Stimulated activated CD8-positive, alpha-beta memory T cell treated with anti-CD3 and anti-CD28 coated beads, Interleukin-7, amount 100 ng/mL, for 24 hours (primary cell): ENCODE measurements at places on chromosomes 12 and 14.

DNA sequence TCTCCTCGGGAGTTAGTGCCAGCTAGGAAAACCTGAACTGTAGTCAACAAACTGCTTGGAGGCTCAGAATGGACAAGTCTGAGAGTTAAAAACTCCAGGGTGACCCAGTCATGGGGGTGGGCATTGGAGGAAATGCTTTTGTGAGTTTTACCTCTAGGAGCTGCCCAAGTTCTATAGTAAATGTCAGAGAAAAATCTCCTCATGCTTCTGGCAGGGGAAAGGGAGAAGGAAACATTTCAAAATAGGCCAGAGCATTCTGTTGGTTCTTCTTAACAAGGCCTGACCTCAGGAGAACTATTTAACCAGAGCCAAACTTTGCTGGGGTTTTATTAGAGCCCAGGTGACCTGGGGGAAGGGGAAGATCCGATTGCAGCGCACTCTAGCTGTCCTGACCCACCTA lies 12.3 kb downstream of the NINJ2 start:
- no peak for DNase-seq

GRCh38 chr14:94322648-94323570 lies at the start of gene SERPINA6:
Gene SERPINA6 (minus strand): TSS chr14:94323336. CDS start chr14:94314648, 8,688 bp downstream.
- DNase-seq: no peak

GRCh38 chr12:109899783-109900751 lies at the start of gene TCHP:
Gene TCHP (plus strand): TSS chr12:109900274. CDS start chr12:109903027, 2,753 bp downstream.
- peak; percentile 49 for DNase-seq

GRCh38 chr14:103460415-103460814 lies 62.2 kb downstream of the CKB start:
- DNase-seq: no peak

GRCh38 chr12:71556875-71557274 lies 106.8 kb downstream of the ZFC3H1 start:
- DNase-seq: no peak

DNA sequence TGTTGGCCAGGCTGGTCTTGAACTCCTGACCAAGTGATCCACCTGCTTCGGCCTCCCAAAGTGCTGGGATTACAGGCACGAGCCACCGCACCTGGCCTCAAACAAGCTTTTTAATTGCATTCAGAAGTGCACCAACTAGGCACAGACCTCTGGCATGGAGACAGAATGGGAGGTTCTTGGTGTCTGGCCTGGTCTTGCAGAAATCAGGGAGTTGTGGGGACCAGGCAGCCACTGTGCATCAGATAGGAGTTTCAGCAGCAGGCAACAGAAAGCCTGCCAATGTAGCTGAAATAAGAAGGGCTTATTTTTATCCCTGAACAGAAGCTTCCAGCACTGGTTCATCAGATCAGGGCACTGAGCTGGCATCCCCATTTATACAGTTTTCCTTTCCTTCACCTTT lies 22.2 kb upstream of the TCL1B start:
- DNase-seq: no peak

DNA sequence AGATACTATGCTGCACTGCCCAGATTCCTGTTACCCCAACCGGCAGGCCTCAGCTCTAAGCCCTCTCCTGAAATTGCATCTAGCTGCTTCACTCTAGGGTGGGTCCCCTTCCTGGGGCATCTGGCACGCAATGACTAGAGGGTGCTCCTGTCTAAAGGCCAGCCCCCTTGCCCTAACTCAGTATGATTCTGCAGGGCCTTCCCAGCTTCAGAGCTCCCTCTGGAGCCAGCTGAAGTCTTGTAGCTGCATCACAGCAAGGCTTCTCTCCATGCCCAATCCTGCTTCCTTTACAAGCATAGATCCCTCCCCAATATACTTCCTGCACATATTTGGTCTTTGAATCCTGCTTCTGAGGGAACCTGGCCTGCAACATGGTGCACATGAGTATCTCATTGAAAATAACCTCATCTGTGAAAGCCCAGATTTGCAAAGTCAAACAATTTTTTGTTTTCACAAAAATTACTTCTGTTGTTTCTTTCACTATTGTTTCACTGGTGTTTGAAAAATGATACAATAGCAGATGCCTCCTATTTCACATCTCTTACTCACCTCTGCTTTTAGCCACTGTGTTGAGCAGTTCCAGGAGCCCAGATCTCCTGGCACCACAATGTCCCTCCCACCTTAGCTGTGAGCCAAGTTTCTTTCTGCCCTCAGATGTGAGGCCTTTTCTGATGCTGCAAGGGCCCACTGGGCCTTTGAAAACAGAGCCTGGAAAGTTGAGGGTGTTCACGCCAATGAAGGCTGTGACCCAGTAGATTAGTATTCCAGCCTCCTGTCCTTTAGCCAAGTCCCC lies 169.5 kb upstream of the EGLN3 start:
- DNase-seq: no peak

DNA sequence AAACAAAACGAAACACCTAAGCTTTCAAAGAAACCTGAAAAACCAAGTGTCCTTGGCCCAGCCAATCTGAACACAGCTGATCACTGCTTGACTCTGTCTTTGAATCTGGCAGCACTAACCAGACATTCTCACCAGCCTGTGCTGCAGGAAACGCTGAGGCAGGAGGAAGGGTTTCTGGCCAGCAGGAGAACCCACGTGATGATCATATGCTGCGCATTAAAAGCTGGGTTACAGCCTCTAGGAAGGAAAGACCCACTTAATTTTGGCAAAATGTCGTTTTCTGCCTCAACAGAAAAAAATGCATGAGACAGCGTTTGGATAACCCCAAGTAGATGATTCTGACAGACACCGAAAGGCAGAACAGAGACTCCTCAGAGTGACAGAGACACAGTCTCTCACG lies 9.8 kb downstream of the APPL2 start:
- no peak for DNase-seq

DNA sequence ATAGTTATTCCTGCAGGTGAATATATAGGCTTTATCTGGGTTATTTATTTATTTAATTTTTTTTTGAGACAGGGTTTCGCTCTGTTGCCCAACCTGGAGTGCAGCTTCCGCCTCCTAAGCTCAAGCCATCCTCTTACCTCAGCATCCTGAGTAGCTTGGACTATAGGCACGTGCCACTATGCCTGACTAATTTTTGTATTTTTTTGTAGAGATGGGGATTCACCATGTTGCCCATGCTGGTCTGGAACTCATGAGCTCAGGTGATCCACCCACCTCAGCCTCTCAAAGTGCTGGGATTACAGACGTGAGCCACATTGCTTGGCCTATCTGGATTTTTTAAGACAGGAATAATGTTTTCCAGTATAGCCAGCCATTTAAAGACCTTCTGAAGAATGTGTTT lies 2.0 kb downstream of the RAN start:
- no peak for DNase-seq

GRCh38 chr14:92692822-92693226 lies 55.6 kb downstream of the LGMN start:
- no peak for DNase-seq

DNA sequence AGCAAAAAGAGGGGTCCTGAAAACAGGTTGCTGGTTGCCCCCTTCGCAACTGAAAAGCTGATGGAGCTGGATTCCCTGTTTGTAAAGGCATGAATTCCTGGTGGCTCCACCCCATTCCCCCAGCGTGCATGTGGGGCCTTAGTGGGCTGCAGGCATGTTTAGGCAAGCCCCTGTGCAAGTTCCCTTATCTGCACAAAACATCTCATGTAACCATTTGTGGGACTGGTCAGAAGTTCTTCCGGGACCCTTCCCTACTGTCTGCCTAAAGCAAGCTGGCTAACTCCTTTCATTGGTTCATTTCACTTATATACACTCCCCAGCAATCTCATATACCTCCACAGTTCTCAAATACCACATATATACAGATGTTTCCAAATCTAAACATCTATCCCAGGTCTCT lies 24.0 kb upstream of the HIGD1C start:
- no peak for DNase-seq

DNA sequence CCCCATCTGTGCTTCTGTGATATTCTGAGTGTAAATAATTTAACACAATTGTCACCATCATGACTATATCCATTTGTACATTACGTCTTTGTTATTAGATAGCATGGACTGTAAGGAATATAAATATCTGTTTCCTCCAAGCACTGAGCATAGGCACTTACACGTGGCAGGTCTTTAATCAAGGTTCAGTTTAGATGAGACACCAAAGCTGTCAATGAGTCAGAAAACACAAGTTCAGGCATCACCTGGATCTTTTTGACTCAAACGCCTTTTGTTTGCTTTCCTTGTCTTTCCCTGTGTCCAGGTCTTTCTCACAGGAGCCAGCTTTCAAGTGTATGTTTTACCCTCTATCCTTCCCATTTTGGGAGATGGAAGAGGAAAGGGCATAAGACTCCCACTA lies 163.2 kb upstream of the CCDC198 start:
- DNase-seq: no peak

DNA sequence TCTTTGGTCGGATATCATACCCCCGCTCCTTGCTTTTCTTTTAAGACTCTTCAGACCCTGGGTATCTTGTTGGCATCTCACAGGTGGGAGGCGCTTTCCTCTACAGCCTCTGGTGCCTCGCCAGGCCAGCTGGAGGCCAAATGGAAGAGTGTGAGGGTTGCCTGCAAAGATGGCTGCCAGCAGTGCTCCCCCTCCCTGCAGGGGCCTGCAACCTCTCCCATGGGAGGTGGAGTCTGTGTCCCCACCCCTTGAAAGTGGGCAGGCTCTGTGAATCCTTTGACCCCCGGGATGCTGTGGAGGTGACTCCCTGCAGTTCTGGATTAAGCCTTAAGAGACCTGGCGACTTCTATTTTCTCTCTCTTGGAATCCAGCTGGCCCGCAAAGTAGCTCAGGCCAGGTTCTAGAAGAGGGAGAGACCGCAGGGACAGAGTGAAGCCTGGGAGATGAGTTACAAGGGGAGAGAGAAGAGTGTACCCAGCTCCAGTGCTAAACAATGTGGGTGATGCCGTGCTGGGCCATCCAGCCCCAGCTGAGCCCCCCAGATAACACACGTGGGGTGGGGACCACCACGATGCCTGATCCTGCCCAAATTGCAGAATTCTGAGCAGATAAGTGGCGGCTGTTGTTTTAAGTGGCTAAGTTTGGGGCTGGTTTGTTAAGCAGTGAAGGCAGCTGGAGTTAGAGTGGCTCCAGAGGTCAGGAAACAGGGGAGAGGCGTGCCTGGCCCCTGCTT lies 37.9 kb upstream of the NCOR2 start:
- DNase-seq: no peak

- no peak for DNase-seq
These were observed 93.0 kb downstream of the ACTN1 start for GRCh38 chr14:68886109-68886434.

DNA sequence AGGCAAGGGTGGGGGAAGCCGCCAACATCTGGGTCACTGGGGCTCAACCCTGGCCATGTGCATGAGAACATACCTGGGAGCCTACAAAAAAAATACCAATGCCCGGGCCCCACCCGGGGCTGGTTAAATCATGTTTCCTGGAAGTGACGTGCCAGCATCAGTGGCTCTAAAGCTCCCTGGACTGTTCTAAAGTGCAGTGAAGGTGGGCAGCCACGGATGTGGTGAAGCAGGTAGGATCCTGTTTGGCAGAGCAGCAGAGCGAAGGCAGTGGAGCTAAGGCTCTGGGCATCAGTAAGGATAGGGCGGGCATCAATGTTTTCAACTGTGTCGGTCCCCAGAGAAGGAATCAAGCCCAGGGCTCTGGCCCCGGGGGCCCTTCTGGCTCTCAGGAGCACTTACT lies 525 bp upstream of the GPR68 start:
- no peak for DNase-seq

GRCh38 chr12:121036810-121037326 lies 2.2 kb downstream of the OASL start:
- DNase-seq: no peak

DNA sequence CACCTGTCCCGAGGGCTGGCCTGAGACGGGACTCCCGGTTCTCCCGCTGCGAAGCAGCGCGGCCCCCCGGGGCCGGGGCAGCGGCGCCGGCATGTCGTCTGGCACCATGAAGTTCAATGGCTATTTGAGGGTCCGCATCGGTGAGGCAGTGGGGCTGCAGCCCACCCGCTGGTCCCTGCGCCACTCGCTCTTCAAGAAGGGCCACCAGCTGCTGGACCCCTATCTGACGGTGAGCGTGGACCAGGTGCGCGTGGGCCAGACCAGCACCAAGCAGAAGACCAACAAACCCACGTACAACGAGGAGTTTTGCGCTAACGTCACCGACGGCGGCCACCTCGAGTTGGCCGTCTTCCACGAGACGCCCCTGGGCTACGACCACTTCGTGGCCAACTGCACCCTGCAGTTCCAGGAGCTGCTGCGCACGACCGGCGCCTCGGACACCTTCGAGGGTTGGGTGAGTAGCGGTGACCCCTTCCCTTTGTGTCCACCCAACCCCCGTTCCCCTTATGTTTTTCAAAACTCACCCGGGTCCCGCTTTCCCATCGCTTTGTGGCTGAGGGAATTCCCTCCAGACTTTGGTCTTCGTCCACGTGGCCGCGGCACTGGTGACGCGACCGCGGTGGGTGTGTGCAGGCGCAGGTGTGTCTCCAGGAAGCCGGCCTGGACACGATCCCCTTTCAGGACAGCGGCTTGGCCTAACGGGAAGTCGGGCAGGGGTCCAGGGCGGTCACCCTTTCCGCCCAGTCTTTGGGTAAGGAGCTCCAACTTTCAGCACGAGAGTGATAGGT lies 826 bp downstream of the PRKCH start:
- no peak for DNase-seq

DNA sequence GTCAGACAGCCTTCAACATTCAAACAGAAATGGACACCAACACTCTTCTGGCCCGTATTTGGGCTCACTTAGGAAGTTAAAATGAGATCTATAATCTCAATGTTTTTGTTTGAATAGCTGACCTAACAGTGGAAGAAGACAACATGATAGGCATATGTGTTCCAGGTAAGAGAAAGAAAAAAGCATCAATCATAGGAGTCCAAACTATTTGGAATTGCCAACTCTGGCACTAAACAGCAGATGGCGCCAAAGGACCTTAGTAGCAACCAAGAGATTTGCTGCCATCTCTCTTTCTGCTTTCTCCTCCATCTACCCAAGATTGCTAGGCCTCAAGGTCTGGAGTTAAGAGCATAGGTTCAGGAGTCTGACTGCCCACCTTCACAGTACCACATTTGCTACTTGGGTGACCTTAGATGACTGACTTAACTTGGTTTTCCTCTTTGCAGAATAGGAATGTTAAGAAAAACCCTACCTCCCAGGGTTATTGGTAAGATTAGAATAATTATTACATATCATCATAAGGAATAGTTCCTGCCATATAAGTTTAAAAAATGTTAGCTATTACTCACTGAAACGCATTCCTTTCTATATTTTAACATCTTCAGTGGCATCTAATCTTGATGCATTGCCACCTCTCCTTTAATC lies 30.2 kb downstream of the PEX5 start:
- peak; percentile 49 for DNase-seq

GRCh38 chr12:45878630-45879255 lies 111.6 kb downstream of the SCAF11 start:
- DNase-seq: no peak

DNA sequence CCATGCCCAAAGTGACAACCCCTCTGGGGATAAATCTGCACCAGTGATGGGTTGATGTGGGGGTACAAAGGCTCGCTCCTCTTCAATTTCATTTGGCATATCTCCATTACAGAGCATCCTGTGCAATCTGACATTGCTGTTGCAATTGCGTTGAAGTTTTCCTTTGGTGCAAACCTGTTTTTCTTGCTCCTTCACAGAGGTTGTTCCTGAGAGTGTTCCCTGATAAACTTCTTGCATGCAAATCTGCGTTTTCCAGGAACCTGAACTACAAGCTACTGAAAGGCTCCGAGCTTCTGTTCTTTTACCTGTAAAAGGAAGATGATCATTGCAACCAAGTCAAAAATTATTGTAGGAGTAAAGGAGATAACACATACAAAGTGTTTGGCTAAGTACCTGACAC lies 26.1 kb downstream of the SERPINA11 start:
- DNase-seq: no peak

- DNase-seq: no peak
These were observed 34.0 kb upstream of the CLMN start for GRCh38 chr14:95353664-95354063.

- DNase-seq: no peak
These were observed 149.2 kb downstream of the DUSP6 start for GRCh38 chr12:89203144-89203543.
